Islet precursor cell (in vitro differentiated cells): ENCODE measurements at places on chromosomes 7 and 10.

DNA sequence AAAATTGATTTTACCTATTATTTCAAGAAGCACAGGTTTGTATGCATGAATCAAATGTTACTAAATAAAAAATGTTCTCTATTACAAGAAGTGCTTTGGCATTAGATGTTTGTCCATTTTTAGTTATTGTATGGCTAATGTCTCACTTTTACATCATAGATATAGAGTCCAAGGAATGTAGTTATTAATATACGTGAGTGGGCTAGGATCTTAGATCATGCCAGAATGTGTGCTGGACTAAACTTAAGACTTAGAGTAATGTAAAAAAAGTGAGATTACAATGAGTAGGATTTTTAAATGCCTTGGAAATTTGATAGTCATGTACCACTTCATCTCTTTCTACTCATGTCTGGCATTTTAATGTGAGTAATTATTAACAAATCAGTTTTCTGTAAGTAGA, 196.6 kb downstream of the ARL4A start:
- DNase-seq, result no peak

- no peak for DNase-seq
These were observed 501.0 kb upstream of the GALNT17 start for GRCh38 chr7:70630818-70631457.

DNA sequence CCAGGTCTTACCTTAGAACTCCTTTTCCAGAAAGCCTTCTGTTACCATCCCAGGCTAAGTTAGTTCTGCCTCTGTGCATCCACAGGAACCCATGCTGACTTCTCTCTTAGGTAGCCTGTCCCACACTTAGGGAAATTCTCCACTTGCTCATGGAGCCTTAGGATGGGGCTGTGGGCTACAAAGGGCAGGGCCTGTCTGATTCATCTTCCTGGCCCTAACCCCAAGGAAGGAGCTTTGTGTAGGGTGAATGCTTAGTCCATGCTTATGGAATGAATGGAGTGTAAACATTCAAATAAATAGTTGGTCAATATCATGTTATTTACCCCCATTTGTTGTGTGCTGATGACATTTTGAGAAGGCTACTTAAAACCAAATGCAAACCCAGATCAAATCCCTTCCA, 54.7 kb downstream of the EMX2 start:
- DNase-seq, result no peak

DNA sequence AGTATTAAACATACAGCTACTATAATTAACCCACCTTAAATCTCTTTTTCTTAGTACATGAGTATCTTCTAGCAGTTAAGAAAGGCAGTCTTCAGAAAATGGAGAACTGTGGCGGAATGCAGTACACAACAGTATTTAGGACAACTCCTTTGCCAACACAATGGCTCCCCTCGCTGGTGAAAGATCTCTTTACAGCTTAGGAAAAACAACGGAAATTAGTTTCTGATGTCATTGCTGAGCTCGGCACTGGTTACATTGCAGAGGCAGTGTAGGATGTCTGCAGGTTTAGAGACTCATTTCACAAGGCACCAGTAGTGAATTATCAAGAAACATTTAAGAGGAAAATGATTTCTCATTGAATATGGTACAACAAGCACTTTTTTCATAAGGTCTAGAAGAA, 43.4 kb downstream of the GLRX3 start:
- no peak for DNase-seq
